ENCODE measurements at places on chromosomes 16 and 17.

- DNase-seq = peak; percentile 89
These were observed 120.5 kb downstream of the ZFHX3 start for GRCh38 chr16:72927199-72928089.

GRCh38 chr17:74218436-74218835, 5.1 kb downstream of the TTYH2 start:
- no peak for DNase-seq

DNA sequence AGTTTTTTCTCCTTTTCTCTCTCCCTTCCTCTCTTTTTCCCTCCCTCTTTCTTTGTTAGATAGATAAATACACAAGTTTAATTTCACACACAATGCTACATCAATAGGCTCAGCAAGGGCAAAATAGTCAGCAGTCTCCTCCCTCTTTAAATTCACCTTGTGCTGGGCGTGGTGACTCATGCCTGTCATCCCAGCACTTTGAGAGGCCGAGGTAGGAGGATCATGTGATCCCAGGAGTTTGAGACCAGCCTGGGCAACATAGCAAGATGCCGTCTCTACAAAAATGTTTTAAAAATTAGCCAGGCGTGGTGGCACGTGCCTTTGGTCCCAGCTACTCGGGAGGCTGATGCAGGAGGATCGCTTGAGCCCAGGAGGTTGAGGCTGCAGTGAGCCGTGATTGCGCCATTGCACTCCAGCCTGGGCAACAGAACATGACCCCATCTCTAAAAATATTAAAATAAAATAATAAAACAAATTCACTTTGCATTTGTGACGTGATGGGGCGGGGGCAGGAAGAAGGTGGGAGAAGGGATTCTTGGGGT, 27.4 kb downstream of the IL21R start:
- DNase-seq = no peak

GRCh38 chr16:81528256-81528655, 83.6 kb downstream of the CMIP start:
- DNase-seq = no peak

- DNase-seq = no peak
These were observed 16.4 kb downstream of the DHODH start for GRCh38 chr16:72024862-72025382.

Measured in fibroblast of lung (primary cell).